ENCODE measurements at places on chromosomes 12 and 14.

DNA sequence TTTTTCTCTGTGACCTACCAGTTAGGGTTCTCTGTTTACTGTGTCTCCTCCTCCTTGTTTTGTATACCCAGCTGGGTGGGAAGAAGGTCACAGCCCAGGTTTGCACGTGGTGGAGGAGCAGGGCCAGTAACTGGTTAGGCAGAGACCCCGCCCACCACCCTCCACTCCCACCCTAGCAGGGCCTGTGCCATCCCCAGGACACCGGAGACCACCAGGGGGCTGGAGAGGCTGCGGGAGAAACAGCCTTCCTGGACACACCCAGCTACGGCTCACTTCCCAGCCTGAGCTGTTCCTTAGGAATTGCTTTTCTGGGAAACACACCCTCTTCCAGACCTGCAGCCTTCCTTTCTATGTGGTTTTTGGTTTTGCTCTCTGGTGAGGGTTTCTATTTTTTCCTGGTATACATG lies 21.1 kb downstream of the BDKRB2 start:
- no peak for DNase-seq

DNA sequence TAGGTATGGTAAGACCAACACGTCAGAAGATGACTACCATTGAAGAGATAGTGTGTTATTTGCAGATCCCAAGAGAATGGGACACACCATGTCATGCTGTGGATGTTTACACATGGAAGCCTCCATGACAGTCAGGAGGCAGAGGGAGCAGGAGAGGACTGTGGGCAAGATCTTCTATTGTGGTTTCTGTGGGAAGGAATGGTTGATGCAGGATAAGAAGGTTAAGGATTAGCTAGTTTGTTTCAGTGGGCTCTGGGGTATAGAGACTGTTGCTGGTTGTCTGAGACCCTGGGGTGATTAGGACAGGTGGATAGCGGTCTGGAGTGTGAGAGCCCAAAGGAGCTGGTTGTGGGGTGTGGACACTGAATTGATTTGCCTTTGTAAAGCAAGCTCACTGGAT lies 23.3 kb downstream of the TAS2R7 start:
- no peak for DNase-seq

DNA sequence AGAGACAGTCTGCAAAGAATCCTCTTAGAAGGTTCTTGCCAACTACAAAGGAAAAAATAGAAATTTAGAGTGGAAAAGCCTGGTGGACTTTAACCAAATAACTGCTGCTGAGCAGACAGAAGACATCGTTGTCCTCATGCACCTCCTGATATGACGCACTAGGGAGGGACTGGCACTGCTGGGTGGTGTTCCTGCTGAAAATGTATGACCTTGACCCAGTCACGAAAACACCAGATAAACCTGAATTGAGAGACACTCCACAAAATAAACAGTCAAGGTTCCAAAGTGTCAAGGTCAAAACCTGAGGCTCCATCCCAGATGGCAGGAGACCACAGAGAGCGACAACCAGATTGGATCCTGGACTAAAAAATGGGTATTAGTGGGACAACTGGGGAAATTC lies 61.9 kb downstream of the CHGA start:
- DNase-seq, result no peak

DNA sequence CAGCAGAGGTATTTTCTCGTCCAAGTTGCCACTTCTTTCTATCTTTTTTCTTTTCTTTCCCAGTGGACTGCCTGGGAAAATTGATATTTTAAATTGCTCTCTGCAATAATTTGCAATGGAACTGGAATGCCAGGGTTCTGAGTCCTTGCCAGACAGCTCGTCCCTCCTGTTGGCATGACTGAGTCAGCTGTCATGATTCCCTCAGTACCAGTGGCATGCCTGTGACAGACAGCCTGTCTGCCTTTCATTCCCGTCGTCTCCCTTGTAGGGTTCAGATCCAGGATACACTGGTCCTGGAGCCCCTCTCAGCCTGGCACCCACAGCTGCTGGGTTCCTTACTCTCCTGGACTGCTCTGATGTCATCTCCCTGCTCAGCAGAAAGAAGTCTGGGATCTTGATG lies 84.8 kb downstream of the PTPN11 start:
- DNase-seq, result no peak

DNA sequence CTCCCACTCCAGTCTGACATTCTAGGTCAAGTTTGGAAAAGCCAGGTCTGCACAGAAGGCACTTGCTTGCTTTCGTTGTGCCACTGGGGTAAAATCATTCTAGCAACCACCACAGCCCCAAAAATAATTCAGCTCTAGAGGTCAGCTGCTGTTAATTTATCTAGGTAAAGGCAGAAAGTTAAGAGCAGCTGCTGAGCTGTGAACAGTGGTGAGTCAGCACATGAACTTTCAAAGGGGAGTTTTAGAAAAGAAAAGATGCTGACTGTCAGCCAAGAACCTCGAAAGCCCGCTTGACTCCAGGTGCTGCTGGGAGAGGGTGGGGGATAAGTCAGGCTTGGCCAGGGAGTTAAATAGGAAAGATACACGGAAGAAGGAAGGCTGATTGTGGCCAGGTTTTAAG lies 12.7 kb downstream of the CCDC197 start:
- DNase-seq, result no peak

- peak; percentile 42 for DNase-seq
These were observed 25.3 kb downstream of the CLEC2A start for GRCh38 chr12:9906873-9907272.

GRCh38 chr12:124087266-124088051 lies 114.4 kb downstream of the ZNF664 start:
- no peak for DNase-seq

DNA sequence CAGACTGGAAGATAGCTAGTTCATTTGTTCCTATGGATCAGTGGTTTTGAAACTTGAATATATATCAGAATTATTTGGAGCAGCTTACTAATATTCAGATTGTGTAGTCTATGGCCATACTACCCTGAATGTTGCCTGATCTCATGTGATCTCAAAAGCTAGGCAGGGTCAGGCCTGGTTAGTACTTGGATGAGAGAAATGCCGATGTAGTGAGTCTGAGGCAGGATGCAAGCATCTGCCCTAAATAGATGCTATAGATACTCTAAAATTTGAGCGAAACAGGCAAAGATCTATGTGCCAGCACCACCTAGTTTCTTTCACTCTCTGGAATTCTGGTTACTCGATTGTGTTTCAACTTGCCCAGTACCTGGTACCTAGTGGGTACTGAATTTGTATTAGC lies 40.9 kb downstream of the FRMD6 start:
- DNase-seq, result no peak

- DNase-seq, result no peak
These were observed 68.2 kb downstream of the IFT43 start for GRCh38 chr14:76053572-76054355.

GRCh38 chr12:108852674-108853309 lies 4.6 kb downstream of the SSH1 start:
- DNase-seq, result no peak

DNA sequence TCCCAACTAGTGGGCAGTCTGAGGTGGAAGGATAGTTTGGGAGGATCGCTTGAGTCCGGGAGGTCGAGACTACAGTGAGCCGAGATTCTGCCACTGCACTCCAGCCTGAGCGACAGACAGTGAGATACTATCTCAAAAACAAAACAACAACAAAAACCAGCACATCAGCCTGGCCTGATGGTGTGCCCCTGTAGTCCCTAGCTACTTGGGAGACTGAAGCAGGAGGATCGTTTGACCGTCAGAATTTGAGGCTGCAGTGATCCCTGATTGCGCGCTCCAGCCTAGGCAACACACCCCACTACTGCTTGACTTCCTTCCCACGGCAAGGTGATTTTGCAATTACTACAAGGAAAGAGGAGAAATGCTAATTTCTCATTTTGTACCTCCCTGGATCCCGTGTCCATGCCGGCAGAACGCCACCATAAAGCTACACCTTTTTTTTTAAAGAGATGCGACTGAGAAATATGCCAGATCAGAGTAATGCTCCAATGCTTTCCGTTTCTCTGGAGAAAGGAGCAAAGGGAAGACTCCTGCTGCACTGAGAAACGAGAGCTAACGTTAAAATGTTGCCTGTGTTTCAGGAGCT lies 672 bp upstream of the SCFD1 start:
- no peak for DNase-seq

- DNase-seq, result no peak
These were observed 59.8 kb downstream of the SERPINA3 start for GRCh38 chr14:94671870-94672444.

GRCh38 chr12:5685935-5686334 lies 254.0 kb downstream of the NTF3 start:
- no peak for DNase-seq

DNA sequence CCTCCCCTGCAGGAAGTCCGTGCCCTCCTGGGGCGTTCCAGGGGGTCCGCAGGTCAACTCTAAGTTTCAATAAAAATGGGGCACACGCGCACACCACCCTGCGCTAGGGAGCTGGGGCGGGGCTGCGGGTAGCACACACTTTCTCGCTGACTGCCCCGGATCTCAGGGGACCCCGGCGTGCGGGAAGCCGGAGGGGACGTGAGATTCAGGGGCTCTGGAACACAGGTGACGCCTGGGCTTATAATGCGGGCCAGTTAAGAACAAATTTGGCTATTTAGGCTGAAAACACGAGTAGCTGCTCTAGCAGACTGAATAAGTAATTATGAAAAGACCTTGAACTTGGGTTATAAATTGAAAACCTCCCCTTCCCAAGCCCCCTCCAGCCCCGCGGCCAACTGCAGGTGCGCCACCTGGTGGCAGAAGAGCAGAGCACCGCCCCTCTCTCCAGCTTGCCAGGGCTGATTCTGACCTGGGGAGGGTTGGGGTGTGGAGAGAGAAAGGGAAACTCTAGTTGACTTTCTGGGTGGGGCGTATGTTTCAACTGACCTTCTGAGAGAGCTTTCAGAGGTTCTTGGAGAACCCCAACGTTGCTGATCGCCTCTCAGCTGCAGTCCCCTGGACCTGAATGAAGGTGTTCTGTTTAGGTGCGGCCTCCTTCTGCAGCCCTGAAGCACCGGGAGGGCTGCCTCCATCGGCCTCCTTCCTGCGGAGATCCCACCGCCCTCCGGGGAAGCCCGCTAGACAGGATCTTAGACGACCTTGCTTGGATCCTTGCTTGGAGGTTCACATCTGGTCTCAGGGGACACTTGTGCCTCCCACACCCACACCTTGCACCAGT lies 118.4 kb upstream of the EVL start:
- DNase-seq, result peak; percentile 12

DNA sequence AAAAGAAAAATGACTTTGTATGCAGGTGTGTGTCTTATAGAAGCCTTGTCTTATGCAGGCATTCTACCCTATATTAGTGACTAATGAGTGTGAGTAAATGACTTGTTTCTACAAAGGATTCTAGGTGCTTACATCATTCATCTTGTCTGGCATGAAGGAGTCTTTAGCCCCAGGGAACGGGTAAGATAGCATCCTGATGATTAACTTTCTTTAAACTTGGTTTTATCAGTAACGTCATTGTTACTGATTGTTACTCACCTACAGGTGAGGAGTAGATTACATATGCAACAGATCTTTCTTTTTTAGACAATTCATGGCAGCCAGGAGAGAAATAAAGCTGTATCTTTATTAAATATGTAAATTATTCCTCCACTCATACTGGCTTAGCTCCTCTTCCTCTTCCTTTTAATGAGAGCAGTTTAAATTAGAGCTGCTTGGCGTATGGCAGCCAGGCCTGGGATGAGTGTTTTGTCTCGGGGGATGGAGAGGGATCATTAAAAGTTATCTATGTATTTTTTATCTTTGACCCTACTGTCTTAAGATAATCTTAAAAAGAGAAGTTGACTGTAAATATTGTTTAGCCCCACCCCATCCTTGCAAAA lies 57.2 kb upstream of the ATP2A2 start:
- no peak for DNase-seq

Data from stimulated activated CD8-positive, alpha-beta memory T cell treated with anti-CD3 and anti-CD28 coated beads, Interleukin-7, amount 100 ng/mL, for 4 hours (primary cell).